ENCODE measurements at places on chromosomes 2 and 18.

DNA sequence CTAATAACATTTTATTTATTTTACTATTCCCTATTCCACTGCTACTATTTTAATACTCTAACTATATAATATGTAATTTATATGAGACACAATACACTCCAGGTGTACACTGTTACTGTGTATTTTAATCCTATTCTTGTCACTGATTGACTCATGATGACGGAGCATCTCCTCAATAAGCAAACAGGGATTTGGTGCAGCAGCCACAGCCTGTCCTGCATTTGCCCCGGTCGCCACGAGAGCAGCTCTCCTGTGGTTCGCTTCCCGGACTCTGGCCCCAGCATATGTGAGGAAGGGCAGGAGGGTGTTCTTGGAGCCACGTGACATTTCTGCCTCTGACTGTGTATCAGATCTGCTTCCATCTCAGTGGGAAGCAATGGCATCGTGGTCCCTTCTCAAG lies 74.1 kb upstream of the PXDN start:
- no peak for DNase-seq

DNA sequence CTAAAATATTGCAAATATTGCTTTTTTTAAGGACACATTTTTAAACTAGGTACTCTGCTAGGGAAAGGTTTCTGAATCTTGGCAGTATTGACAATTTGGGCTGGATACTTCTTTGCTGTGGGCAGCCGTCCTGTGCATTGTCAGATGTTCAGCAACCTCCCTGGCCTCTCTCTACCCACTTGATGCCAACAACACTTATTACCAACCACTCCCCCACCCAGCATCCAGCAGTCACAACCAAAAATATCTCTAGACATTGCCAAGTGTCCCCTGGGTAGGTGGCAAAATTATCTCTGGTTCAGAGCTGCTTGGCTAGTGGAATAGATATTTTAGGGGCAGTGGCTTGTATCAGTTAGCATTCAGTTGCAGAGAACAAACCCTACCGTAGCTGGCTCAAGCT lies 114.3 kb upstream of the PNPT1 start:
- no peak for DNase-seq

GRCh38 chr2:29123617-29124349 lies 8.6 kb downstream of the CLIP4 start:
- DNase-seq, result no peak

DNA sequence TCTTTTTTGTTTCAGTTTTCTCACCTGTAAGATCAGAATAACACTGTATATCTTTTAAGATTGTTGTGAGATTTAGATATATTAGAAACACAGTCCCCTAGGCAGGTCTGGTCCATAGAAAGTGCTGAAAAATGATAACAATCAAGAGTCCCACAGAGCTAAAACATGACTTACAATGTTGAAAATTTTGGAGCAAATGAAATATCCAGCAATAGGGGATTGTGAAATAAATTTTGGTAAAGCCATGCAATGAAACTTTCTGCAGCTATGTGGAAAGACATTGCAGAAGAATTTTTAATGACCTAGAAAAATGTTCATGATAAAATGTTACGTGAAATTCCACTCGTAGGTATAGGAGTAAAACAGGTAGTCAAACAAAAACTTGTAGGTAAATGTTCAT lies 127.6 kb upstream of the SERPINE2 start:
- no peak for DNase-seq

- DNase-seq, result no peak
Observed at GRCh38 chr2:127191331-127192219, 28.5 kb downstream of the CYP27C1 start.

DNA sequence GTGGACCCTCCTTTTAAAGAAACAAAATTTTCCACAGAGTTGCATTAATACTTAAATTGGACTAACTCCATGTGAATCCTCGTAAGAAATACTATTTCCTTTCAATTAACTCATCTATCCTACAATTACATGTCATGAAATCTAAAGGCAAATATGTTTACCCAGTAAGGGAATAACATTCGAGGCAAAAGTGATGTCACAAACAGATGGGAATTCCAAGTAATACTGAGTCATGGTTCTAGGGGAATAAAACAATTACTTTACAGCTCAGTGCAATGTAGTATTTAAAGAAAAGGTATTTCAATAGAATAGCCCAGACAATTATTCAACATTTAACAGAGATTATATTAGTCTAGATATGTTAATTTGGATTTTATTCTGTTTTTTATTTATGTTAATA lies 205.8 kb downstream of the ZNF385B start:
- DNase-seq, result no peak

DNA sequence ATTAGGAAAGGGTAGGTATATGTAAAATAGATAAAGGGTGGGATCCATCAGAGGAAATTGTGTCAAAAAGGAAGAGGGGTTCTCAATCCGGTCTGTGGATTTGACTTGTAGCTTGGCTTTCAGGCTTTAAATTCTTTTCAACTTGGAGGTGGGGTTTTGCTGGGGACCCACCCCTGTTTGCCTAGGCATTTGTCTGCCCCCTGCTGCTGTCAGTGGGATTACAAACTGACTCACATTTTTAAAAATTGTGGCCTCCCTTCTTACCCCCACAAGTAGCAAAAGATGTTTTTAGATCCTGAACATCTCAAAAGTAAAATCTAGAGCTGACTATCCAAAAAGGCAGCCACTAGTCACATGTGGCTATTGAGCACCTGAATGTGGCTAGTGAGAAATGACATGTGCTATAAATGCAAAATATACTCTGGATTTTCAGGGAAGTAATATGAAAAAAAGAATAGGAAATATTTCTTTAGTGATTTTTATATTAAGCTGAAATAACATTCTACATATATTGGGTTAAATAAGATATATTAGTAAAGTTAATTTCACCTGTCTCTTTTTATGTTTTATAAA lies 178.9 kb downstream of the GFPT1 start:
- no peak for DNase-seq

DNA sequence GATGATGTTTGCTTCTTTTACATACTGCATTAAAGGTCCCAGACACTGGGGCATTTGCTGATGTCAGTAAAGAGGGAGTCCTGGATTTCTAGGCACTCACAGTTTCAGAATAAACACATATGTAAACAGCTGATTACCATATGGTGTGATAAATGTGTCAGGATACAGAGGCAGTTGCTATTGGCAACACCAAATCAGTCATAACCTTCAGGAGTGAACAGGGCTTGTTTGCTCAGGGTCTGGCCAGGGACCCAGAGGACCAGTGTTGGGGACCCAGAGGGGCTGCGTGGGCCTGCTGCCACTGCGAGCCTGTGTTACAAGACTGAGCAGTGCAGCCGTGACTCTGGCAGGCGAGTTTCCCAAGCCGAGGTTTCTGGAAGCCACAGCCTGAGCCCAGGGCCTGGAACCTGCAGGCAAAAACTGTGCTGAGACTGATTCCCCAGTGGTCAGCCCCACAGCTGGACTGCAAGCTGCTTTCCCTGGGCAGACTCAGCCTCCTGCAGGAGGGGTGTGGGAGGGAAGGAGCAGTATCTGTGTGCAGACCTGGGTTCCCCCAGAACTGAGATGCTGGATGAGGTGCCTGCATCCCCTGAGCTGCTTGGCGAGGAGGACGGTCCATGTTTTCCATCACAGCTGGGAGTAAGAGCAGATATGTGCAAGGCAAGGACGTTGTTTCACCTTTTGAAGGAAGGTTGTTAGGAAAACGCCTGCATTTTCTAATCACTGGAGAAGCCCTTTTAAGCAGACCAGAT lies 23.6 kb downstream of the ASAP2 start:
- no peak for DNase-seq

- no peak for DNase-seq
Observed at GRCh38 chr2:67585400-67585799, 188.3 kb downstream of the ETAA1 start.

DNA sequence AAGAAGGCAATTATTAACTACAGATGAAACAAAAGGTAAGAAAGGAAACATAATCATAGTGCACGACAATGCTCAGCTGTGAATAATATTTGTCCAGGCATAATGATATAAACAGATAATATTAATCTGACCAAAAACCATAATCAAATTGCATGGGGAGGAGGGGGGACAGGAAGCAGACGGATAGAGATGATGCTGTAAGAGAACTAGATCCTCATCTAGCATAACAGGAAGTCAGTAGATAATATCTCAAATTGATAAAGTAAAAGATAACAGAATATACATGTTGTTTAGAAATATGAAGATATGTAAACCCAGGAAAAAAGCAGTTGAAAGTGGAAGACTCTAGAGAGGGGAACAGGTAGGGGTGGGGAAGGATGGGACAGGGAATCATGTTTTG lies 84.9 kb upstream of the TGFA start:
- DNase-seq, result no peak

DNA sequence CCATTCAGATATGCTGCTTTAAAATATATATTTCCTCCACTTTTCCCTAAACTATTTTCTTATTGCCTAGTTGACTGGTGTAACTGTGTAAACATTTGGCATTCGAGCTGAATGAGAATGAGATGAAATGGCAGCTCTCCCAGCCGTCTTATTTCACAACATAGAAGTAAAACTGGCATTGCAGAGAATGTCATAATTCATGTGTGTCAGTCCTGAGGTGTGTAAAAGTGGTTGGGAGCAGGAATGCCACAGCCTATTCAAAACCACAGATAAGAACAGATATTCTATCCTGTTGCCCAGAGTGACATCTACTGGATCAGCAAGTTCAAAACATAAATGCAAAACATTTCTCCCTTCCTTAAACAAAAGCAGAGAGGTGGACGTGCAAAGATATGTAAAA lies 565.5 kb upstream of the CHAC2 start:
- no peak for DNase-seq

GRCh38 chr18:10457767-10458166 lies 3.3 kb downstream of the APCDD1 start:
- no peak for DNase-seq

GRCh38 chr18:59697236-59697932 lies at the start of gene CCBE1:
TSS of gene CCBE1 (minus strand) at chr18:59697423.
- peak; percentile 82 for DNase-seq

DNA sequence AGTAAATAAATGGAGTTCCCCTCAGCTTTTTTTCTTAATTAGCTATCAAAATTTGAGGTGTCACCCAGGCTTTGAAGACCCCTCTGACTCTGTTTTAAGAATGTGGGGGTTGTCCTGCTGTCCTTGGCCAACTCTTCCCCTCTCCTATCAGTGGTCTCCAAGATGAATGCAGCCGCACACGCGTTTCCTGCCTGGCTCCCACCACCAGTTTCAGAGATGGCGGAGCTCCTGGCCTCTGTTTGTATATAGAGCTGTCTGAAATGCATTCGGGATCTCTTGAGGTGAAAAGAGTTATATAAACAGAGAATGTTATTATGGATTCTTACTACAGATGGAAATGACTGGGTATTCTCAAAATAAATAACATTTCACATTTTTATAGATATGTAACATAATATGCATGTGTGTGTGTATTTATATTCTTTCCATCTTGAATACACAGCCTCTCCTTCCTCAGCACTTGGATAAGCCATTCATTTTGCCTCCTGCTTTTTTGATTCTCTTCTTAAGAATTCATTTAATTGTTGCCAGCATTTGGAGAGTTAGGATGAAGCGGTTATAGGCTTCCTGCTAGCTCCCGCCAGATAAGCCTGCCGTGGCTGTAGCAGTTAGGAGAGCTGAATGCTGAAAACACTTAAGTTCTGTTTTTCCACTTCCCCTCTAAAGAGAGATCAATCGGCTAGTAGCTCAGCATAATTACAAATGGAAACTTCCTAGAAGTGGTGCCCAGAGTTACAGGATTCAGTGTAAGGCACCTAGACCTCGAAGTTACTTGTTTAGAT lies 659.3 kb upstream of the FANCL start:
- DNase-seq, result no peak

DNA sequence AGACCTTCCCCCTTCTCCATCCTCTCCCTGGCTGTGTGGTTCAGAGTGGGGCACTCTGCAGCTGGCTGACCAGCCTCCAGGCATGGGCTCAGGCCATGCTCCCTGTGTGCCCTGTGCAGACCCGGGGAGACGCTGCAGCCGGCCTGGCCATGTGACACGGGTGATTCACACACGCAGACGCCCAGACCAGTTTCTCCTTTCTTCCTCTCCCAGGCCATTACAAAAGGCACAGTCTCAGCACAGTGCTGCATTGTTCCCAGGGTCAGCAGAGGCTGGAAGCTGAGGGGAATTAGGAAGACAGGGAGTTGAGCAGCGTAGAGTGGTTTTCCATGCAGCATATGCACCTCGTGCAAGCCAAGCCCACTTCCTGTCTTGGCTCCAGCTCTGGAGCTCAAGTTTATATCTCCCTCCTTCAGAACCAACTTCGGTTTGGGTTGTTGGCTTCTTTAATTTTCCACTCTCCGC lies 288.5 kb downstream of the TNS1 start:
- DNase-seq, result no peak

- no peak for DNase-seq
Observed at GRCh38 chr2:111710085-111710484, 173.9 kb downstream of the ANAPC1 start.

DNA sequence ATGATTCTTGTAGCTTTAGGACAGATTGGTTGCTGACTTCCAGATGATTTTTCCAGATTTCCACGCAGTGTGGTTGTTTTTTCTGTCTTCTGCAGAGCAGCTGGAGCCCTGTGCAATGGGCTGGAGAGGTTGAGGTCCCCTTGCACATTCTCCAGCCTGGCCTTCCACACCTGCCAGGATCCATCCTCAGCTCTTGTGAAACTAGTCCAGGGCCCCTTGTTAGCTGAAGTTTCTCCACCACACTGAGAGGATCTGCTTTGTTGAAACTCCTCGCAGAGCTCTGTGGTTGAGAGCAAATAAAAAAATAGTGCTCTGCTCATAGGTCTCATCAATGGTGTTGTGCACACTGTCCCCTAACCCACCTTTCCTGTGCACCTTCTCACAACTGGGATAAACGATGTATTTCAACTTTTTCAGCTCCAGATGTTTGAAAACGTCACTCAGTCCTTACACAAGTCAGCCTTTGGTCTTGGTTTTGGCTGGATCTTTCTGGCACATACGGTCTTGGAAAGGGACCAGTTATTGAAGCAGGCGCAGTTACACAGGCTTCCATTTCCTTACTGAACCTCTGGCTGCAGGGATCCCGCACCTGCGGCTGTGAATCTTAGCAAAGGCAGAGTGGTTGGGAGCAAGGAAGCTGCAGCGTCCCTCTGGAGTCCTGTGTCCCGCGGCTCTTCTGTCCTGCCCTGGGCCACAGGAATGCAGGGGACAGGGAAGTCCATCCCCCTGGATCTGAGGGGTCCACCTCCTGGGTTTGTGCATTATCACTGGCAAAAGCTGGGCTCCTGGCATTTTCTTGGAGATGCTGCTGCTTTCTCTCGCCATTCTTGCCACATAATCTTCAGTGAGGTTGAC lies 272.0 kb upstream of the DSEL start:
- no peak for DNase-seq

DNA sequence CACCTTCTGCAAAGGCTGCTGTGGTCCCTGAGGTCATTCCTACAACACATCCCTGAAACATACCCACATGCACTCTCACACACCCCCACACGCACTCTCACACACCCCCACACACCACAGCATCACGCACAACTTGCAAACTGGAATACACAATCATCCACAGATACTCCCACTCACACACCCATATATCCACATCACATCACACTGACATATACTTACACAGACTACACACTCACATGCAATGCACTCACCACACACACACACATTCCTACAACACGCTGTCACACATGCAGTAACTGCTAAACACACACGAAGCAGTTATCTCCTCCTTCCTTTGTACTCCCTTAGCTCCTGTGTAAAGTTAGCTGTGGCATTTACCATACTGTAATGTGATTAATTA lies 57.1 kb upstream of the PKDCC start:
- peak; percentile 32 for DNase-seq
